ENCODE measurements at places on chromosomes 6 and 20. TPM values are rescaled to one million over a fixed set of nuclear protein-coding genes. Genes with fewer than 3 reads are reported as not detected.

DNA sequence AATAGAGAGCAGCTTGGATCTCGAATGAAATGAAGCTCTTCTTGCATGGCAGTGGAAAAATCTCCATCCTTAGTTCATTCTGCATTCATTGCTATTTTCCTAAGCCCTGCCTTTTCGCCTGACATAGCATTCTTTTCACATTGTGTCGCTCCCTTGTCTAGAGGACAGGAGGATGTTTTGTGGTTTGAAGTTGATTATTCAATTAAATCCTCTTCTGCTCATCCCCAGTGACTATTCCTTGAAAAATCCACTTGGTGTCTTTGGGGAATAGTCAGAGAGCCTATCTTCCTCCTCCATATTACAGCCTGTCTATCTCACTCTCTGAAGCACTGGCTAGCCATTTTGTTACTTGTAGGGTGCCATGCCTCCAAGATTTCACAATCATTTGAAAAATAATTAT lies 161.2 kb downstream of the KLHL32 start:
- DNase-seq, result peak; percentile 14

DNA sequence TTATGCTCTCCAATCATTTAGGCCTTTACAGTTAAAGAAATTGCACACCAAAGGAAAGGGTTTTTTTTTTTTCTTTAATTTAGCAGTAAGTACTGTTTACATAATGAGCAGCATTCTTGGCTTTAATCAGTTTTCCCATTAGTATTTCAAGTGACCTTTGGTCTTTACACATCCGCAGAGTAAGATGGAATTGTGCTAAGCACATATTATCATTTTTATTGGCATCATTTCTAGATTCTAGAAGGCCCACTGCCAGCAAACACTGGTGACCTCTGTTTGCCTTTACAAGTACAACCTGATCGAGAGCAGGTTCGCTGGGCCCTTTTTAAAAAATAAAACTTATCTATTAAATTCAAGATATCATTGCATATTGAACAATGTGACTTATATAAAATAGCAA lies 104.3 kb downstream of the ADGRG6 start:
- DNase-seq, result no peak

DNA sequence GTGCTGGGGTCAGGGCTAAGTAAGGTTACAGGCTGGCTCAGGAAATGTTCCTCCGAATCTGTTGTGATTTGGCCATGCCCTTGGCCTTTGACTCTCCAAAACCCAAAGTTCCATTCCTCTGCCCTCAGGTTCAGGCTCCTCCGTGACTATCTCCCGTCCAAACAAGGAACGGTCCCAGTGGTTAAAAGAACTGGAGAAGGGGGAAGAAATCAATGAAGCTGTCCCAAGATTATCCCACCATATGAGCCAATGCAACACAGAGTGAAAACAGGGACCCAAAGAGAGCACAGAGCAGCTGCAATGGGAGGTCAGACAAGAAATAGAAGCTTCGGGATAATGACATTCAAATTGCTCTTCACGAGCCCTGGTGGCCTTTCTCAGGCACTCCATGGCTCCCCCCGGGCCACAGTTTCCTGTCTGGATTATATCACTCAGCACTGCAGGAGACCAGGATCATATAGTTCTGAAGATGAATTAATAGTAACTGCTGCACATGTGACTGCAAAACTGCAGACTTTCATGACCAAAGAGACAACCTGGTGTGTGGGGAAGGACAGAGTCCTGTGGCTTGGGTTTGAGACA lies 211.3 kb downstream of the ZNF217 start:
- DNase-seq, result no peak

DNA sequence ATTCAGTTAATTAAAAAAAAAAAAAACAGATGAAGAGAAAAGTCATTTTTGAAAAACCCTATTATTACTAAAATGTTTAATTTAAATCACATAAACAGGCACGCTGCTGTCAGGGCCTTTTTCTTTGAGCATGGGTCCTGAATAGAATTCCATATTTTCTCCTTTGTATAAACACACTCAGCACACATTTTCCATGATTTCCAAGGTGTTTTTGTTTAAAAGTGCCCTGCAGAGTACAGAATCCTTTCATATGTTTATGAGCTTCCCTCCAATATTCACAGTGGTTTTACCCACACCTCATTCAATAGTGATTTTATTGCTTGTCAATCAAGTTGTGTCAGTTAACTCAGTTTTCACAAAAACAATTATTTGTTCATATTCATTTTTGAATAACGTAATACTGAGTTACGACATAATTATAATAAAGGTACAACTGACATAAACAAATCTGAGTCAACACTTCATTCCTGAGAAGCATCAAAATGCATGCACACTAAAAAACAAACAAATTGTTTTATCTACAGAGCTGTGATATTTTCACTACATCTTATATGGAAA lies 15.2 kb downstream of the SLC35B3 start:
- no peak for DNase-seq

GRCh38 chr6:2968600-2969135 lies 2.7 kb downstream of the SERPINB6 start:
- no peak for DNase-seq

DNA sequence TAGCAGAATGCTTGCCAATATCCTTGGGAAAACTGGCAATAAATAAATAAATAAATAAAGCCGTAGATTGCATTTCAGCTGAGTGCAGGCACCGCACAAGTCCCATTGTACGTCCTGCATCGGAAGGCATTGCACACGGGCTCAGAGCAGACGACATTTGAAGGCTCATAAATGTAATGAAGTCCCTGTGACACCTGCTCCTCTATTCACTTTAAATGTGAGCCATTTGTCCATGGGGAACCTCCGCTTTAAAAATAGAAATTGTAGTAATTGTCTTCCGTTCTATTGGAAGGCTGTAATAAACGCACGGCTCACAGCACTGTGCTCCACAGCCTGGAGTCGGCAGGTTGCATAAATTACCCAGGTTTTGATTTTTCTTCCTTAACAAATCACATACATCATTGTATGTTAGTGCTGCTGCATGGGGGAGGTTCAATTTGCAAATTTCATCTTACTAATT lies 32.6 kb downstream of the MYT1 start:
- no peak for DNase-seq

DNA sequence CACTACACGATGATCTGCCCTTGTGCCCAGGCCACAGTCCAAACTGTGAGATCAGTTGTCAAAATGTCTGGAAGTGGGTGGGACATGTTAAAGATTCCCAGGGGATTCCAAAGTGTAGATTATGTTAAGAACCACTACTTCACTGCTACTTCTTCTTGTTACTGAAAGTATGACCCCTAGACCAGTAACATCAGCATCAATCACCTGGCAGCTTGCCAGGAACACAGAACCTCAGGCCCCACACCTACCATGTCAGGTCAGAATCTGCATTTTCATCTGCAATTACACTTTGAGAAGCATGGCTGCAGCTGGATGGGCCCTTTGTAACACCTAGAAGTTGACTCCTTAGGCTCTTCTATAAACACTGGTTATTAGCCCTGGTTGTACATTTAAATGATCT lies 36.1 kb downstream of the RFPL4B start:
- no peak for DNase-seq

DNA sequence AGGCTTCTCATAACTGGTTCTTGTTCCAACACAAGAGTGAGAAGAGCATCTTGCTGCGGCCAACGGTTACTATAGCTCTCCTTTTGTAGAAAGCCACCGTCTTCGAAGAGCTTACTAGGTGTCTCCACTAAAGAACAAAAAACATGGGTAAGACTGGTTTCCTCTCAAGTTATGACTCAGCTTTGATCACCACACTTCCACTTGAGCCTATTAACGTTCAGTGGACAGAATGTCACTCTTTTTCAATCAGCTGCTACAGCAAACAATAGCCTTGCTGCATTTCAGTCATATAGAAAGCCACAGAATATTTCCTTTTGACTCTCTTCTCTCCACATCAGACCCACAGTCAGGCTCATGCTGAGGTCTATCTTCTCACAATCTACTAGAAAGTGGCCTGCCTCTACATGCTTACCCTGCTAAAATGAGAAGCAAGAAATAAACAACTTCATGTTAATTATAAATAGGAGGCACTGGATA lies 243.5 kb upstream of the PREP start:
- DNase-seq, result peak; percentile 47

- peak; percentile 73 for DNase-seq
Measured at GRCh38 chr6:31462964-31463870, 34.7 kb upstream of the MICB start.

- DNase-seq, result no peak
Measured at GRCh38 chr6:119334535-119335264, 14.9 kb downstream of the MAN1A1 start.

GRCh38 chr6:106300944-106301343 lies 24.6 kb downstream of the ATG5 start:
- DNase-seq, result no peak

NKAIN2 gene
- not detected for polyA plus RNA-seq

PPP1R16B gene
- polyA plus RNA-seq, result not detected

LGSN gene
- not detected for polyA plus RNA-seq

OTOR gene
- polyA plus RNA-seq, result not detected

MLN gene
- not detected for polyA plus RNA-seq

All from foreskin keratinocyte (primary cell).